Psoas muscle (tissue), 8 donors: ENCODE measurements at places on chromosomes 5 and 9. TPM values are rescaled to one million over a fixed set of nuclear protein-coding genes. Genes with fewer than 3 reads are reported as not detected.

The THOC3 gene
- 11.2 TPM for total RNA-seq

DNA sequence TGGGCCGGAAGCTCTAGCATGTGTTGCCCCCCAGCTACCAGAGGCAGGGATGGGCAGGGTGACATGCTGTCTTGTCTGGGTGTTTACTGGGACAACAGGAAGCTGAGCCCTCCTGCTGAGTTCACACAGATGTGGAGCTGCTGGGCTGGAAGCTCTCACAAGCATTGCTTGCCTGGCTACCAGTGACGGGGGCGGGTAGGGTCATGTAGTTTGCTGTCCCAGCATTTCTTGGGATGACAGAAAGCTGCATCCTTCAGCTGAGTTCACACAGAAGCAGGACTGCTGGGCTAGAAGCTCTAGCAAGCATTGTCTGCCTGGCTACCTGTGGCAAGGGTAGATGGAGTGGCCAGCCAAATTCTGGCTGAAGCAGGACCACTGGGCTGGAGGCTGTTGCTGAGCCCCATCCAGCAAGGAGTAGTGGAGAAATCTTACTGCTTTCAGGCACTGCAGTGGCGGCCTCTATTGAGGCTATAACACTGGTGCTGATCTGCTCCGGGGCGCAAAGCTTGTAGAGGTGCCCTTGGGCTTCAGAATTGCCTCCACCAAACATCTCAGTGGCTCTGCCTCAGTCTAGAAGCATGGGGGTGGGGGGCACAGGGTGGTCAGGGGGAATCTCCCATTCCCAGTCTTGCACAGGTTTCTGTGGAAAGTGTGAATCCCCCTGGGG is 25.1 kb downstream of the POLK start:
- no peak for DNase-seq
- no peaks in the 10 kb centered on the region for H3K4me1 ChIP-seq
- H3K27me3 ChIP-seq, result no peaks in the 10 kb centered on the region
- no peak overlapping the region for H3K4me3 ChIP-seq
- H3K27ac ChIP-seq, result no peak overlapping the region
- no peaks in the 10 kb centered on the region for H3K36me3 ChIP-seq

GRCh38 chr5:76379855-76380254 is 23.2 kb upstream of the IQGAP2 start:
- H3K4me1 ChIP-seq, result no peaks in the 10 kb centered on the region
- no peak for DNase-seq
- H3K4me3 ChIP-seq, result no peak overlapping the region
- H3K27ac ChIP-seq, result no peak overlapping the region
- H3K27me3 ChIP-seq, result no peaks in the 10 kb centered on the region

The DTWD2 gene
- total RNA-seq, result 5.5 TPM

- H3K27ac ChIP-seq, result no peak overlapping the region
- H3K4me1 ChIP-seq, result peaks cover 45% of the 10 kb centered on the region
These were observed 62.7 kb downstream of the SEMA4D start for GRCh38 chr9:89435071-89435823.

DNA sequence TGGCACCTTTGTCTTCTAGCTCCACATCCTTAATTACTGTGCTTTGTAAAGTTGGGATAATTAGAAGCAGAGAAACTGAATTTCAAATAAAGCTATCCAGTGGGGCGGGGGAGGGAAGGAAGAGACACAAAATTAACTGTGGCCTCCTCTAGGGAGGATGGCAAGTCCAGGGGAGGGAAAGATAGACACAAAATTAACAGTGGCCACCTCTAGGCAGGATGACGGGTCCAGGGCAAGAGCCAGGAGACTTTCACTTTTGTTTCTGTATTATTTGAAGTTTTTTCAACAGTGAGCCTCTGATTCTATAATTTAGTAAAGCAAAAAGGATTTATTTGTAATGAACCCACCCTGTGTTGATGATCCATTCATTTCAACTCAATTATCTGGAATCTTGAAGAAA is 335.9 kb downstream of the MSX2 start:
- H3K4me1 ChIP-seq, result no peaks in the 10 kb centered on the region
- H3K36me3 ChIP-seq, result no peaks in the 10 kb centered on the region
- no peak for DNase-seq
